ENCODE measurements at places on chromosomes 13 and 19.
A peak's percentile ranks its signal among the peaks of the same experiment; 100 is the strongest.

DNA sequence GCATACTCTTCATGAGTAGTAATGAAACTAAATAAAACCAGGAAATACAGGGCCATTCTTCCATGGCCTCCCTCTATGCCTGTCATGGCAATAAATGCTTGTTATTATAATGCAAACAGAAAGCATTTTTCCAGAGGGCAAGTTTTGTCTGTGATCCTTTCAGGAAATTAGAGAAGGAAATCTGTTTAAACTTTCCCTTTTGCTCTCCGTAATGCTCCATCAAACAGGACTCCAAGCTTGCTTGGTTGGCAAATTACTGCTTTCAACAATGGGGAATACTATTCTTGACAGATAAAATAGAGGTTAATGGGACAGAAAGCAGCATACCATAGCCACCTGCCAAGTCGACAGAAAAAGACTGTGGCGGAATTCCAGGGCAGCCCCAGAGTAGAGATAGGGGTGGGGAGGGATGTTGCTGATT is 252.5 kb downstream of the LHFPL6 start:
- DNase-seq, result no peak

DNA sequence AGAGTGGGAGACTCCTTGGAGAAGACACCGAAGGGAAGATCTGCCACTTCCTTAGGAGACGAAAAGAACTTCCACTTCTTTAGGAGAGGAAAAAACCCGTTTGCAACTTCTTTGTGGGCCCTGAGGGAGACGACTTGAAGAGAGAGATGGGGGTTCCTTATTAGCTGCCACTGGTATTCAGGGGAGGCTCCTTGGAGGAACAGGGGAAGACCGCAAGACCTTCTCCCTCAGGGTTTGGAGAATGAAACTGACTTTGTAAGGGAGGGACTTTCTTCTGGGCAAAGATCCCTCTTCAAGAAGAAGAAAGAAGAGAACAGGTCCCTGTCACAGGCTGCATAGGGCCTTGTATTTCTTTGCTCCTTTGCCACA is 416 bp downstream of the BCKDHA start:
- no peak for DNase-seq

GRCh38 chr13:111632906-111633305 is 312.5 kb downstream of the TEX29 start:
- no peak for DNase-seq

DNA sequence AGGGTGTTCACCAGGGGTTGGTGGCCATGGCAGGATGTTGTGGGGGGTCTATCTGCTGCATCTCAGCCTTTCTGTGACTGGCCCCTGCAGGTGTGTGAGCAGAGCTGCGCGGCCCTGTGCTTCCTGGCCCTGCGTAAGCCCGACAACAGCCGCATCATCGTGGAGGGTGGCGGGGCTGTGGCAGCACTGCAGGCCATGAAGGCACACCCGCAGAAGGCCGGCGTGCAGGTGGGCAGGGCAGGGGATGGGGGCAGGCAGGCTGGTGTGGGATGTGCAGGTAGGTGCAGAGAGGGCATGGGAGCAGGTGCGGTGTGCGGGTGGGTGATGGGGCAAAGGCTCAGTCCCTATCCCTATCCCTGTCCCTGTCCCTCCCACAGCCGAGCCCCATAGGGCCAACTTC is 8.1 kb upstream of the SLC25A42 start:
- no peak for DNase-seq

GRCh38 chr13:84377106-84377505 is 494.8 kb upstream of the SLITRK1 start:
- no peak for DNase-seq

DNA sequence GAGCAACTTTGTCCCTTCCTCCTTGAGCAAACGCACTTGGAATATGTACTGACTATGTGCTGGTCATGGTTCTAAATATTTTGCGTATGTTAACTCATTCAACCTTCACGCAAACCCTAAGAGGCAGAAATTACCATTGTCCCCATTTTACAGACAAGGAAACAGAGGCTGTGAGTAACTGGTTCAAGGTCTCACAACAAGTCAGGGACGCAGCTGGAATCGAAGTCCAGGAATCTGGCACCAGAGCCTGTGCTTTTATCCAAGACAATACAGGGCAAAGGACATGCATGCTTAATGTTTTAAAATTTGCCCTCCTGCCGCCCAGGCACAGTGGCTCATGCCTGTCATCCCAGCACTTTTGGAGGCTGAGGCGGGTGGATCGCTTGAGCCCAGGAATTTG is 5.1 kb downstream of the FXYD5 start:
- DNase-seq, result no peak

DNA sequence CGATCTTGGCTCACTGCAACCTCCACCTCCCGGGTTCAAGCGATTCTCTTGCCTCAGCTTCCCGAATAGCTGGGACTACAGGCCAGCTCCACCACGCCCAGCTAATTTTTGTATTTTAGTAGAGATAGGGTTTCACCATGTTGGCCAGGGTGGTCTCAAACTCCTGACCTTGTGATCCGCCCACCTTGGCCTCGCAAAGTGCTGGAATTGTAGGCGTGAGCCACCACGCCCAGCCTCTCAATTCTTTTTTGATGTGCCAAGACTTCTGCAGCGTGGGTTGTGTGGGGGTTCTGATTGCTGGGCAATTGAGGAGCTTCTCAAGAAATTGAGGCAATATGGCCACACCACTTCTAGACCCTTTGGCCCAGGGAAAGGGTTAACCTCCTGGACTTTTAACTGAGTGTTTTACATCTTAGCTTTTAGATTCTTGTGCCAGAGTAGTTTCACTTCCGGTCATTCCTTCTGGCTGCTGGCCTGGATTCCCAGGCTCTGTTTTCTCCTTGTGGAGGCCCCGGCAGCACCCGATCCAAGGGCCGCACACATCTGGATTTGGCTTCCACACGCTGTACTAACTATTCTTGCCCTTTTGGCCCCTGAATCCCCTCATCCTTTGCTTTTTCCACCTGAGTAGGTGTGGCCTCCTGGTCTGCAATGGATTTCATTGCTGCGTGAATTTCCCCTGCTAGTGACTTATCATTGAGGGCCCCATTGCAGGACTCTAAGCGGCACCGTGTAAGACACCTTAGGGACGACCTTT is 14.7 kb downstream of the SMARCA4 start:
- DNase-seq, result no peak

GRCh38 chr13:106986687-106987426 is 418.9 kb upstream of the ARGLU1 start:
- no peak for DNase-seq

DNA sequence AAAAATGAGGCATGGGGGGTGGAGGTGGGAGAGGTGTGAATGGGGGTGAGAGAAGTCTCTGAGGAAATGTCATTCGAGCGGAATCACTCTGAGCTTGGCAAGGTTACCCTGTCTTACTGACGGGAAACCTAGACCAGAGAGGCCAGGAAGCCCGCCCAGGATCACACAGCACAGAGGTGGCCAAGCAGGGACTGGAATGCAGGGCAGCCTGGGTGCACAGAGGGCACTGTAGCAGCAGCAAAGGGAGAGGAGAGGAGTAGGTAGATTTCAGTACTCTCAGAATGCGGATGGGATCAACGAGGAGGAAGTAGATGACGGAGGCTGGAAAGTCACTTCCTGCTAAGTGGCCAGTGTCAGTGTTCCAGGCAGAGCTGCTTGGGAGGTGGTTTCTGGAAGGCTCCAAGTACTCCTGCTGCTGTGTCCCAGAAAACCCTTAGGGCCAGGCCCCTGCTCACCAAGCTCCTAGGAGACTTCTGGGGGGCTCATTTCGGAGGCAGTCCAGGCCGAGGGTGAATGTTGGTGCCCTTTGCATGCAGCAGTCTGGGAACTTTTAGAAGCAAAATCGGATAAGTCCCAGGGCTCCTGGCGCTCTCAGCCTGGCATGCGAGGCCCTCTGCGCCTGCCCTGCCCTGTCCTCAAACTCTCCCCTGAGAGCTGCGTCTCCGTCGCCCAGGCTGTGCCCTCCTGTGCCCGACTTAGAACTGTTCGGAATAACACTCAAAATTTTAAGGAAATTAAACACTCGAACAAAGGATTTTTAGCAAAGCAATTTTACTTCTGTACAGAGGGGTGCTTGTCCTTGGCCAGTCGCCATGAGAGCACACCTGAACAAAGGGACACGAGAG is 33.5 kb downstream of the DNM2 start:
- no peak for DNase-seq

- DNase-seq, result peak; percentile 1
Measured at GRCh38 chr19:28468701-28469459, 744.1 kb downstream of the UQCRFS1 start.

GRCh38 chr13:107906131-107906530 is 309.2 kb downstream of the LIG4 start:
- no peak for DNase-seq

DNA sequence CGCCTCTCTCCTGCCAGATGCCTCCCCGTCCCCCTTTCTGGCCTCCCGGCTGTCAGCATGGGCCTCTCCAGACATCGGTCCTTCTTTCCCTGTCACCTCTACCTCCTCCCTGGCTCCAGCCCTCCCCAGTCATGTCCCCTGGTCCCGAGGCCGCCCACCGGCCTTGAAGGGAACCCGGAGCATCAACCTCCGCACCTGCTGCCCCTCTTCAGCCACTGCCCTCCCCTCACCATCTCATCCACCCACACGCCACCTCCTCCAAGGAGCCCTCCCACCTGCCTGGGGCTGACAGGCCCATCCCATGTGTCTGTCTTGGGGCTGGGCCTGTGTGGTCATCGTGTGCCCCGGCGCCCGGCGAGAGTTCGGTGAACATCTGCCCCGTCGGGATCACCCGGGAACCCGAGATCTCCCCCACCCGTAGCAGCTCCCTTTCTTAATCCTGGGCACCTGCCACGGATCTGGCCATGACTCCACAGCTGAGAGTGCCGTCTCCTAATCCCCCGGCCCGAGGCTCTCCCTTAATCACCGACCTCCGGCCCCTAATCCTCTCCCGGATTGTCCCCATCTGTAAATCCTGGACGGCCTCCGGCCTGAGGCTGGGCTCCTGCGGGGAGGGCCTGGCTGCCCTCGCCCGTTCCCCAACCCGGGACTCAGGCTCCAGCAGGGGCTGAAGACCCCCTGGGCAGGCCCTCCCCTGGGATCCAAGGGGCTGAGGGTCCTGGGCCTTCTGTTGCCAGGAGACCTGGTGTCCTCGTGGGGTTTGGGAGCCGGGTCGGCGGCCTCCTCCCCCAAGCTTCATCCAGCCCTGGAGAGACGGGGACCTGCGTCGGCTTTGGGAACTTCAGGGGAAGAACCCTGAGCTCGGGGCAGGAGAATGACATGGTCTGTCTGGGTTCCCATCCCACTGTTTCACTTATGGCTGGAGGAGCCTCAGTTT is 5.9 kb downstream of the HCN2 start:
- no peak for DNase-seq

DNA sequence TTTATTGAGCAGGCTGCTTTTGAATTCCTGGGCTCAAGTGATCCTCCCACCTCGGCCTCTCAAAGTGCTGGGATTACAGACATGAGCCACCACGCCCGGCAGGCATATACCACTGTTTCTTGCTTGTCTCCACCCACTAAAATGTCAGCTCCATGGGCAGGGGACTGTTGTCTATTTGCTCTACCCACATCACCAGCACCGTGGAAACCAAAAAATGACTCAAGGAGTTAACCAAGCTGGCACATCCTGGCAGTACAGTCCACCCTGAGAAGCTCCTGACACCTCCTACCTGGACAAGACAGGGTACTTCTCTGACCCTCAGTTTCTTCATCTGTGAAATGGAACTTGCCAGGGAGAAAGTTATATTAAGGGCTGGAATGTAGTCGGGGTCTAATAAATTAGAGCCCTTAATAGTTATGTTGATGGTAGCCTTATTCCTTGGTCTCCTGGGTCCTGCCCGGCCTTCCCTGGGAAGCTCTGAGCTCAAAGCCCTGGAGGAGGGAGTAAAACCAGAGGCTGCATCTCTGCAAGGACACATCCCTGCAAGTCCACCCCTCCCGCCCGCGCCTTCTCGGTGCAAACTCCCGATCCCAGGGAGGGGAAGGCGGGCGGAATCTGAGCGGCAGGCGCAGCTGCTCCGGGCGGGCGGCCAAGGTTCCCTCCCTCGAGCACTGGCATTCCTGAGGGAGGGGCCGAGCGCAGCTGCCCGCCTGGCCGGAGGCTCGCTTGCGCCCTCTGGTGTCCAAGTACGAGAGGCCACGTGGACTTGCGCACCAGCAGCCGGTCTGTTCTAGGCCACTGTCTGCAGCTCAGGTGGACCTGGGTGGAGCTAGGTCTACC is 14.1 kb downstream of the RDH8 start:
- DNase-seq, result peak; percentile 64

GRCh38 chr19:56765137-56765536 is 75.4 kb downstream of the PEG3 start:
- DNase-seq, result no peak

- no peak for DNase-seq
Measured at GRCh38 chr13:113123226-113124201, 915 bp downstream of the F10 start.

- no peak for DNase-seq
Measured at GRCh38 chr13:44489751-44490150, 86.4 kb downstream of the TSC22D1 start.

DNA sequence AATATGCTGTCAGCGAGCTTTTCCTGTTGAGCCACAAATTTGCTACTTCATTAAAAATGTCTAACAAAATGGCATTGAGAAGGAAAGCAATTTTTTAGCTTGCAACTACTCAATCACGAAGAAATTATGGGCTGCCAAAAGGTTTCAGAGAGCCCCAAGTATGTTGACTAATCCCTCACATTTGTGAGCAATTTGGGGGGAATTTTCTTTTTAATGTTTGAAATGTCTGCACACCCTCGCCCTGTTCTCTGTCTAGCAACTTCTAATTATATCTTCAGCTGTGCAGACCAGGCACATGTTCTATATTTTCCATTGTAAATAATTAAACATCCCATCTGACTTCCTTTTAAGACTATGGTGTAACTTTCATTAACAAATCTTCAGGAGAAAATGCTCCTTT is 192.9 kb downstream of the DCT start:
- DNase-seq, result no peak

GRCh38 chr13:98353750-98354149 is 176.7 kb upstream of the RNF113B start:
- DNase-seq, result no peak

- no peak for DNase-seq
Measured at GRCh38 chr13:64782466-64782865, 2447.7 kb downstream of the PCDH9 start.

GRCh38 chr19:31546205-31546960 is 197.1 kb upstream of the TSHZ3 start:
- DNase-seq, result no peak

GRCh38 chr13:107250628-107251027 is 682.7 kb upstream of the ARGLU1 start:
- DNase-seq, result no peak

DNA sequence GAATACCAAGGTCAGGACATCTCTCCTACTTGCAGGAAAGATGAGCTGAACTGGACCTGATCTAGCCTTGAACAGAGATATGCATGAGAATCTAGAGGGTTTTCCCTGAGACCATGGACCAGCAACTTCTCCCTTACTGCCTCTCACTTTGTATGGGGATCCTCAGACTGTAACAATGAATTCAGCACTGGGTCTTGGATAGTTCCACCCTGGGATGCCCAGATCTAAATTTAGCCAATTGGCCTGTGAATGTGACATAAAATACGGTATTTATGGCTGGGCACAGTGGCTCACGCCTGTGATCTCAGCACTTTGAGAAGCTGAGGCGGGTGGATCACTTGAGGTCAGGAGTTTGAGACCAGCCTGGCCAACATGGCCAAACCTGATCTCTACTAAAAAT is 15.3 kb upstream of the LILRA2 start:
- DNase-seq, result no peak

- DNase-seq, result no peak
Measured at GRCh38 chr13:77386880-77387606, 60.1 kb upstream of the MYCBP2 start.

GRCh38 chr13:59946944-59947343 is 216.8 kb downstream of the DIAPH3 start:
- no peak for DNase-seq

GRCh38 chr13:30337061-30337610 is 29.8 kb upstream of the KATNAL1 start:
- DNase-seq, result no peak

GRCh38 chr19:6753178-6754031 is 13.8 kb downstream of the SH2D3A start:
- peak; percentile 80 for DNase-seq
